ENCODE measurements at places on chromosomes 6 and 20.
A peak's percentile ranks its signal among the peaks of the same experiment; 100 is the strongest.

GRCh38 chr6:92977018-92977417 is 442.3 kb downstream of the EPHA7 start:
- DNase-seq, result no peak

DNA sequence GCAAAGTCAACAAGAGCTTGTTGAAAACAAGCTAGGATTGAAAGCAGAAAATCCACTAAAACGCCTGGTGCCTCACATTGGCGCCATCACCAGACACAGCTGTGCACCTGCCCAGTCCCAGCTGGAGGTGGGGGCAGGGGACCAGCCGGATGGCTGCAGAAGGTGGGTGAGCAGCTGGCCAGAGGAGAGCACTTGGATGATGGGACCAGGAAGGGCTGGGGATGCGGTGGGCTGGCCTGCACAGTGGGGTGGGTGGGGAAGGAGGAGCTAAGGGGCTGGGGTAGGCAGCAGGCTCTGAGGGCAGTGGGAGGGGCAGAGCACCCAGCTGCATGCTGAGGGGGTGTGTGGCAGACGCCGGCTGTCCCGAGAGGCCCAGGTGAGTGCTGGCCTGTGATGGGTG is 7.1 kb downstream of the CABLES2 start:
- no peak for DNase-seq

DNA sequence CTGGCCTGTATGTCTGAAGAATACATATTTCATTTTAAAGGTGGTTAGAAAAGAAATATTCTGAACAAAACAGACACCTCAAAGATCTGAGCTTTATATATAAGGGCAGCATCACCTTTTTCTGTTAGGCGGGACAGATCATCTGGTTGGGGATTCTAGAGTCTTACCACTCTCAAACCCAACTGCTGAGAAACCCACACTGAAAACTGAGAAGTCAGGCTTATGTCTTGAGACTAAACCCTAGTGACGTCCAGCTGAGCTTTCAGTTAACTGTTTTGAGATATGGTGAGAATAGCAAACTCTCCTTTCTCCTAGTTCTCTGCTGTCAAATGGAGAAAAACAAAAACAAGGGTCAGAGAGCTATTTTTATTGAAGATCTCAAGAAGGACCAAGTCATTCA is 63.7 kb upstream of the CCN6 start:
- no peak for DNase-seq

GRCh38 chr6:121828146-121828886 is 392.9 kb downstream of the GJA1 start:
- DNase-seq, result no peak

DNA sequence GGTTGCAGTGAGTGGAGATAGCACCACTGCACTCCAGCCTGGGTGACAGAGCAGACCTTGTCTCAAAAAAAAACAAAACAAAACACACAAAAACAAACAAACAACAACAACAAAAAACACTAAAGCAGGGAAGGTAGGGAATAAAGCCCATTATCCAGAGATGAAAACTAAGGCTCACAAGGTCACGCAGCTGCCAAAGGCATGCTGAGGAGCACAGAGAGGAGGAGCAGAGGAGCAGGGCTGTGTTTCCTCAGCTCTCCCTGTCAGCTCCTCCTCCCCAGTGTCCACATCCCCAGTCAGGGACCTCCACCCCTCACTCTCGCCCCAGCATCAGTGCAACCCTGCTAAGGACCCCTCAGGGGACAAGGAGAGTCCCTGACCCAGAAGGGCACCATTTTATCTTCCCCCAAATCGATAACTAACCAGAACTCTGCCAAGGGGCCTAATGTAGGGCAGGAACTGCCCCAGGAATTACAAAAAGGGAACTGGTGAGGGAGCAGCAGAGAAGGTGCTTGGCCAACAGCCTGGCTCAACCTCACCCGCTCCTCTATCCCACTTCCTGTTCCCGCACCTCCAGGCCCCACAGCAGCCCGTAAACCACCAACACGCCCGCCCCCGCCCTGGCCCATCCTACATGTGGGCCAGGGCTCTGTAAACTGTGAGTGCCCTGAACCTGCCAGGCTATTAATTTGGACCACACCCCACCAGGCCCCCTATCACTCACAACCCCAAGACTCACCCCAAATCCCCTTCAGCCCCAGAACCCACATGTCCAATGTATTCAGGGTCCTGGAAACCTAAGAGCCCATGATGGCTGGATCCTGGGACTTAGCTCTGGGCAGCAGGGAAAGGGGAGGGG is 9.0 kb downstream of the TEAD3 start:
- no peak for DNase-seq

- DNase-seq, result no peak
These were observed 94.2 kb downstream of the TBC1D7 start for GRCh38 chr6:13234130-13234529.

DNA sequence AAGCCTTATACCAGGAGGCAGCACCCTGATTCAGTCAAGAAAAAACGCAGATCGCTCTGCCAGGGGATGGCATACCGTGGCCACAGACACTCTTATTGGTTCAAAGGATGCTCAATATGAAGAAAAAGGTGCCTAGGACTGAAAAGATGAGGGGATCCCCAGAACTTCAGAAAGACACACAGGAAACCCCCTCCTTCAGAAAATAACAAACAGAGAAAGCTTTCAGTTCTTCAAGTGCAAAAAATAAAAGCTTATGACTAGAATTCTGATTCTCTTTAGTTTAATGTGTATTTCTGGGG is 17.7 kb upstream of the MYB start:
- no peak for DNase-seq

- DNase-seq, result no peak
These were observed 16.3 kb upstream of the SMAP1 start for GRCh38 chr6:70651326-70651905.

- DNase-seq, result no peak
These were observed 39.2 kb upstream of the FAM50B start for GRCh38 chr6:3809982-3810381.

DNA sequence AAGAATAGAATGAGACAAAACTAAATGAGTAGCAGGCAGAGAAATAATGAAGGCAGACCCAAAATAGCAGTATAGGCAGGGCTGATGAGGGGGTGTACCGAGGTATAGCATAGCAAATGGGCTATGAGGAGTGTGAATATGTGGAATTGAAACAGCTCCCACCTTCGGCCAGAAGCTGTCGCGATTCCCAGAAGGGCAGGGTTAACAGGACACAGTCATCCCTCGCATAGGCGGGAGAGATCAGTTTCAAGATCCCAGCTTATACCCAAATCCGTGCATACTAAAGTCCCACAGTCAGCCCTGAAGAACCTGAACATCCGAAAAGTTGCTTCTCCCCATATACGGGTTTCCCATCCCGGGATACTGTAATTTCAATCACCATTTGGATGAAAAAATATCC is 82.7 kb downstream of the PTPRK start:
- DNase-seq, result no peak

GRCh38 chr6:157548635-157549467 is 167.9 kb downstream of the ZDHHC14 start:
- DNase-seq, result no peak

GRCh38 chr6:26104457-26105108 is 17.4 kb downstream of the HFE start:
- DNase-seq, result no peak

DNA sequence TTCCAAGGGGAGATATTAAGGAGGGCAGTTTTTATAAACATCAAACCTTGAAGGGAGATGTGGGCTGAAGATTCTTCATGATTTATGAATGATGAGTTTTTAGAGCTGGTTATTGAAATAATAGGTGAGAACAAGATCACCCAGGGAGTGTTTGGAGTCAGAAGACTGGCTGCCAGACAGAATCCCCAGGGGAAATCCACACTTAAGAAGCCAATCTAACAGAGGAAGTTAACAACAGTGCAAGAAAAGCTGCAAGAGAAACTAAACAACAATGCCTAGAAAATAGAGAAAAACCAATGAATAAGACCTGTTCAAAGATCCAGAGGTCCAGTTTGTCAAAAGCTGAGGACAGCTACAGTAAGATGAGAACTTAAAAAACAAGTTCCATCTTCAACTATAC is 167.9 kb upstream of the MAN1A1 start:
- no peak for DNase-seq

DNA sequence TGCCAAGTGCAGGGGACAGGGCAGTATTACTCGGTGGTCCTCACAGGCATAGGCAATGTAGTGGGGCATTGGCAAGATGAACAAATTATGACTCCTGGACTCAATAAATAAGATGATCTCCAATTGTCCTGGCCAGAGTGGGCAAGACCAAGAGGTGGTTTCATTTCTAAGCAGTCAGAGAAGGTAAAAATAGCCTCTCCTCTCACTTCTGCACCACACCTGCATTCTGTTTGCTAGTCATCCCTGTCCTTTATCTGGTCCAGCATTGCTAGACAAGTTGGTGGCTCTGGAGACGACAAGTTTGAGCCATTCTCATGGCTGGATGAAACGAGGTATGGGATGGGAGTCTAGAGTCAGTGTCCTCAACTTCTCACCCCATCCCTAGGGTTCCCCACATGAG is 83.0 kb downstream of the BANF2 start:
- DNase-seq, result no peak

DNA sequence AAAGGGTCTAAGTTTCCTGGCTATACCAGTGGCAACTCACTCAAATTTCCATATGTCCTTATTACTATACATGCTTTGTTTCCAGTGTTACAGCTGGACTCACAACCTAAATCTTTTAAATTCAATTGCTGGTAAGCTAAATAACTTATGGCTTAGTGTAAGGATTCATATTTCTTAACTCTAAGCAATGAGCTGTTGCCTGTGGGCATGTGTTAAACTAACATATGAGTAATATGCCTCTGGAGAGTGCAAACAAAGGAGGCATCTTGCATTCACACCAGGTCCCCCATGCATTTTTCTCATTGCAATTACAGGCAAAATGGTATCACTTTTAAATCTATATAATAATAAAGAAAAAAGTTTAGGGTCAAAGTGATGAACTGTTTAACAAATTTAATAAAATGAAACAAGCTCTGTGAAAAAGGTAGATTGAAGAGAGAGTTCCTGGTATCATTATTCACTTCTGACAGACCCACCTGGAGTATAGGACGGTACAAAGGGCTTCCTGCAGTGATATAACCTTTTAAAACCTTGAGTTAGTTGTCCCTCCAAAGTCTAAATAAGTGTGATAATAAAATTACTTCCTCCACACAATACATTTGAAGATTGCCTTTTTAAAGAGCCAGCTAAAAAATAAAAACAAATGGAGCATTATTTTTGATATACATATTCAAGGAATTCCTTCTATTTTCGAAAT is 57.6 kb upstream of the HMGCLL1 start:
- DNase-seq, result peak; percentile 36
